ENCODE measurements at places on chromosomes 12 and 14.

- DNase-seq, result no peak
Measured at GRCh38 chr14:68292441-68293215, 473.0 kb downstream of the RAD51B start.

DNA sequence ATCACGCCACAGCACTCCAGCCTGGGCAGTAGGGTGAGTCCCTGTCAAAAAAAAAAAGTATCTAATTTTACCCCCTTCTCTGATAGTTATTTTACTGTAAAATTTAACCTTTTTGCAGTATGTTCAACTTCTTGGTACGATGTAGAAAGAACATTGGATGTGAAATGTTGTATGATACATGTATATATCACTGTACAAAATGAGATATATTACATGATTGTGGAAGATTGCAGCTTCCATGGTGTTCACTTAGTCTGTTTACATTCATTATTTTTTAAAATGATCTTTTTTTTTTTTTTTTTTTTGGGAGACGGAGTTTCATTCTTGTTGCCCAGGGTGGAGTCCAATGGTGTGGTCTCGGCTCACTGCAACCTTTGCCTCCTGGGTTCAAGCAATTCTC, 9.0 kb downstream of the SP1 start:
- DNase-seq, result no peak

- no peak for DNase-seq
Measured at GRCh38 chr12:48556631-48557030, 13.2 kb downstream of the LALBA start.

GRCh38 chr12:67200386-67200785, 68.8 kb upstream of the CAND1 start:
- no peak for DNase-seq

DNA sequence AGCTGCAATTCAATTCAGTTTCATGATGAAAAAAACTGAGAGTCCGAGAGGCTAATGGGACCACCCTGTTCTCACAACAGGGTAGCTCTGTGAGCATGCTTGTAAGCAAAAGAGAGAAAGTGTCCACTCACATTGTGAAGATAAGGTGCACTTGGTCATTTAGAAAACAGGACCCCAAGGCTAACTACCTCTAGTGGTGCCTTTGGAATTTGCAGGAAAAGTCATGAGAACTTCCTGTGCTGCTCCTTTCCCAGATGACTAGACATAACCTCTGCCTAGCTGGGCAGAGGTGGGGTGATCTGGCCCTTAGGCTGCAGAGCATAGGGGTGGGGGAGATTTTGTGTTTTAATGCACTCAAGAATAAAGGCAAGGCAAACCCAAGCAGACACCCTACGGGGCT, 118.9 kb downstream of the STAB2 start:
- no peak for DNase-seq

Data from fibroblast of the conjunctiva (primary cell).